Hematopoietic multipotent progenitor cell treated with erythropoietin and hydrocortisone succinate and interleukin-3 and kit ligand, for 6 days (in vitro differentiated cells): ENCODE measurements at places on chromosomes 4 and X.

DNA sequence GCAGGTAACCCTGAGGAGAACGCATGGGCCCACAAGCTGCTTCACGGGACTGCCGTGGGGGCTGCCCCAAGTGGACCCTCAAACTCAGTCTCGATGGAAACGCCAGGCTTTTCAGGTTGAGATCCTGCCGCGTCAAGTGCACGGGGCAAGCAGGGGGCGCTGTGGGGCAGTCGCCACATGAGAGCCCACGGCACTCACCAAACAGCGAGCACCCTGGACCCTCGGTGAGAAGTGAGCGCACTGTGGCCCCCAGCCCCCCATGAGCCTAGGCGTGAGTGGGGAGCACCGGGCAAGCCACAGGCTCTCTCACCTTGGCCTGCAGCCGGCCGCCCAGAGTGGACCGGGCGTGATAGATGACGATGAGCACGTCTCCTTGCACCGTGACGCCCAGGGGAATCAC, 50.9 kb upstream of the CPLX1 start:
- peak; percentile 21 for DNase-seq

- DNase-seq = no peak
Observed at GRCh38 chr4:107629318-107629717, 90.7 kb downstream of the PAPSS1 start.

DNA sequence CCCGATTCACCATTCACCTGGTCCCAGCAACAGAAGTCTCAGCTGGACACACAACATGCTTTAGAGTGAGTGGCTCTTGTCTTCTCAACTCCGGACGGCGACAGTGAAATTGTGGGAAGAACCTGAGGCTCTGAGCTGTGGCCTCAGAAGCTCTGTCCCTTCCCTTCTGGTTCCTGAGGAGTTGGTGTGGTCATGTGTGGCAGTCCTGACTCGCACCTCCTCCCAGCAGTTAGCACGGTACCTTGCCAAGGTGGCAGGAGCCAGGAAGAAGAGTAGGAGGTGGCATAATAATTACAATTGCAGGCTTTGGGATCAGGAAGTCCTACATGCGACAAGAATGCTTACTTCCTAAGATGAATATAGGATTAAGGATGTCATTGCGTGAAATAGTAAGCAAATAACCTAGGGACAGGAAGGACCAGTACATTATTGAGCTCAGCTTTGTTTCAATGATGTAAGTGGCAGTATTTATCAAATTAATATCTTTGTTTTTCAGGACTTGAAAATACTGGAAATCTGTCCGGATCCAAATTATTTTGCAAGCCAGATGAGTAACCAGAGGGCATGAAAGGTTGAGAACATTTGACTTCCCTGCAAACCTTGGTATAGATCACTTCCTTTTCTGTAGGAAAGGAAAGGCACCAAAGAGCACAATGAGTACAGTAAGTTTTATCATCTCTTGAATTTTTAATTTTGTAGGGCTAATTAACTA, 21.1 kb downstream of the RNF4 start:
- no peak for DNase-seq

DNA sequence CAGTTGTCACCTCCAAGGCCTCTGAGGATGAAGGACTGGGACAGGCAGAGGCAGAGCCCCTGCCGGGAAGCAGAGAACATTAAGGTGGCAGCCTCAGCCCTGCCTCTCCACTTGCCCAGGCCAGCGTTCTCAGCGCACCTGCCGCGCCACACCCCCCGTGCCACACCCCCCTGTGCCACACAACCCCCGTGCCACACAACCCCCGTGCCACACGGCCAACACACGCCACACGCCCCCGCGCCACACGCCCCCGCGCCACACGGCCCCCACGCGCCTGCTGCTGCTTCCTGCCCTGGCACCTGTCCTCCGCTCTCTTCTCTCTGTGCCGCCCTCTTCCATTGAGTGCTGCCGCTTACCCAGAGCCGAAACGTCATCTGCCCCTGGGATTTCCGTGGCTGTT, 58.0 kb upstream of the ZFP42 start:
- no peak for DNase-seq

GRCh38 chr4:11881947-11882346, 453.3 kb upstream of the HS3ST1 start:
- DNase-seq = no peak

- DNase-seq = no peak
Observed at GRCh38 chr4:31908261-31908660, 1188.1 kb downstream of the PCDH7 start.

GRCh38 chr4:147964266-147964880, 232.5 kb downstream of the ARHGAP10 start:
- no peak for DNase-seq

DNA sequence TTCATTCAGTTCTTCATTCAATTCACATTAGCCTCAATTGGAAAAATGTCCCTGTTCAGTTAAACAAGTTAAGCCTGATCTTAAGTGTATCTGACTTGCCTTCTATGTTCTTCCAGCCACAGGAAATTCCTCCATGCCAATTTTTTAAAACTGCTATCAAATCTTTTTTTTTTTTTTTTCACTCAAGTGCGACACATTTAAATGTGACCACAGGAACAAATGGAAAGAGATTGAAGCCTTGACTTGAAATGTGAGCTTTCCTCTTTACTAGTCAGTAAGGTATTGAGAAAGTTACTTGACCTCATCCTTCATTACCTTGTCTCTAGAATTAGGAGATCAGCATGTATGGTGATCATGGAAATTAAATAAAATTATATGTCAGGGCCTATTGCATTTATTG, 165.1 kb downstream of the SLIT2 start:
- no peak for DNase-seq

DNA sequence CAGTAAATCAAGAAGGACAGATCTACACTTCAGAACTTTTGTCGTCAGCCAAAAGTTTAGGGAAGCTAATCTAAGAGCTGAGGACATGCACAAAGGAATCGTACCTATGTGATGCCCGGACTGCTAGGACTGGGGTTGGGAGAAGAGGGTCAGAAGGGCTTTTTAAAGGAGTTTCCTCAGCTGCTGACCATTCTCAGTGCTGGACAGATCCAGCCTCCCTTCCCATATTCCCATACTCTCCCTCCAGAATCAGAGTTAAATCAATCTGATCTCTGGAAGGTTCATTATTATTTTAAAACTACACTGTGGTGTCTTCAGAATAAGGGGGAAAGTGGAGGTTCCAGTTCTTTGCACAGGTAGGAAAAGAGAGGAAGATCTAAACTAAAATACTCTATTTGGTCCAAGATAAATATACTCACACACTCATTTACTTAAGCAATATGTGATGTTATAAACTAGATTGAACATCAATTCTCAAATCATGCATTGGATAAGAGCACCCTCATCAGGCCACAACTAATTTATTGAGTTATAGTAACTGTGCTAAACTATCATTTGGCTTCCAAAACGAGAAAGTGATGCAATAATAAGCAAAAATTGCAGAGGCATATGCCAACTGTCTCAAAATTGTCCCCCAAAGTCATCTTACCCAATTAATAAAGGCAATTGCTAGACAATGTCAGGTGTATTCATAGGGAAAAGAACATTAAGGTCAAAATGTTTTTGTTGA, 124.7 kb downstream of the HNRNPD start:
- DNase-seq = no peak

DNA sequence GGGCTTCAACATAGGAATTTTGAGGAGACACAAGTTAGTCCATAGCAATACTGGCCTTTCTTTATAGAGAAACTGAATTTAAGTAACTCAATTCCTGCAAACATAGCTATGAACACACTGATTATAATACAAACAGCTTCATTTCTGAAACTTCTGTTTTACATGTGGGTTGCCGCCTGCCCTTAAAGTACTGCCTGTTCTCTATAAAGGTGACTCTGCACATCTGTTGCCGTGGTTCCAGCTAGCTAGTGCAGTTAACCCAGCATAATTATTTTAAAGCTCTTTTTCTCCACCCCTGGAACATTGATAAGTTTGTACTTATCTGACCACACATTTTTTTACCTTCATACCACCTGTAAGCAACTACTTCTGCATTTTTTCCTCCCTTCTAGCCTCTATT, 177.6 kb downstream of the NWD2 start:
- DNase-seq = no peak

GRCh38 chr4:100422894-100423293, 94.9 kb downstream of the EMCN start:
- DNase-seq = no peak

DNA sequence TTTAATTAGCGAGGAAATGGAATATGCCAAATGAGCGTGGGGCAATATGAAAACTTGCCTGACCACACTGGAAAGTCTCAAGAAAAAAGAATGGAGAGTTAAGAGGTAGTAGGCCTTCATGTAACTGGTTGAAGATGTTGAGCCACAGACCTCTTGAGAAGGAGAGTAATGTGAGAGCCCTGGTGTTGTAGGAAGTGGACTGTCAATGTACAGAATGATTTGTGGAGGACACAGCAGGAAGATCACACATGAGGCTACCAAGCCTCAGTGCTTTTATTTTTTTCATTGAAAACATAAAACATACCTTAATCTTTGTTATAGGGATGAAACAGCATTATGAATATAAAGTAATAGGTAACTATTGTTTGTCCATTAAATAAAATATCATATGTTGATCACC, 331.6 kb downstream of the UNC5C start:
- no peak for DNase-seq

GRCh38 chr4:186724058-186724863, 605 bp upstream of the FAT1 start:
- no peak for DNase-seq

GRCh38 chr4:91826186-91826585, 477.6 kb upstream of the GRID2 start:
- no peak for DNase-seq

- no peak for DNase-seq
Observed at GRCh38 chr4:2072971-2073807, 14.1 kb downstream of the NAT8L start.

- no peak for DNase-seq
Observed at GRCh38 chr4:105755375-105755774, 46.8 kb downstream of the GSTCD start.

DNA sequence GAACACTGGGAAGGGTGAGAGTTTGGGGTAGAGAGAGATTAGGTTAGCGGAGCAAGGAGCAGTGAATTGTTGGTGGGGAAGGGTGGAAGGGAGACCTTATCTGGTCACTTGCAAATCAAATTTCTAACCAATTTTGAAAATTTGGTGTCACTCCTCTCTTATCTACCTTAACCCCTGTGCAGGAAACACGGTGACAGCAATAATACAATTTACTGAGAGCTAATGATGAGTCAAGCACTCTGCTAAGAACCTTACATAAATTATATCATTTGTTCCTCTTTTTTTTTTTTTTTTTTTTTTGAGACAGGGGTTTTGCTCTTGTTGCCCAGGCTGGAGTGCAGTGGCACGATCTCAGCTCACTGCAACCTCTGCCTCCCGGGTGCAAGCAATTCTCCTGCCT, 116.4 kb downstream of the C4orf51 start:
- DNase-seq = peak; percentile 21

DNA sequence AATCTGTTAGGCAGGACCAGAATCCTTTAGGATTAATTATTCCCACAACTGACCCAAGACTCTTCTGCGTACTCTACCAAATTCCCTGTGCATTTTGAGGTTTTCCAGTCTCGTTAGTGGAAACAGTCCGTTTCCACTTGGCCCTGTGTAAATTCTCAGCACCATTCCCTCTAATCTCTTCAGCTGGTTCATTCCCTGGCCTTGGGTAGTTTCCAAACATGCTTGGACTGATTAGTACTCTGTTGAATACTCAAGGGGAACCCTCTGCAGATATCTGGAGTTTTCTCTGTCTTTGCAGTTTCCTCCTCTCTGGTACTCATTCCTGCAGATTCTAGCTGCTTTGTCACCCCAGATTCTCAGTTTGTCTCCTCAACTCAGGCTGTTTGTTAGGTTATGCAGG, 80.4 kb downstream of the ZFX start:
- DNase-seq = no peak

- no peak for DNase-seq
Observed at GRCh38 chrX:147962476-147962875, 18.7 kb upstream of the FMR1NB start.

DNA sequence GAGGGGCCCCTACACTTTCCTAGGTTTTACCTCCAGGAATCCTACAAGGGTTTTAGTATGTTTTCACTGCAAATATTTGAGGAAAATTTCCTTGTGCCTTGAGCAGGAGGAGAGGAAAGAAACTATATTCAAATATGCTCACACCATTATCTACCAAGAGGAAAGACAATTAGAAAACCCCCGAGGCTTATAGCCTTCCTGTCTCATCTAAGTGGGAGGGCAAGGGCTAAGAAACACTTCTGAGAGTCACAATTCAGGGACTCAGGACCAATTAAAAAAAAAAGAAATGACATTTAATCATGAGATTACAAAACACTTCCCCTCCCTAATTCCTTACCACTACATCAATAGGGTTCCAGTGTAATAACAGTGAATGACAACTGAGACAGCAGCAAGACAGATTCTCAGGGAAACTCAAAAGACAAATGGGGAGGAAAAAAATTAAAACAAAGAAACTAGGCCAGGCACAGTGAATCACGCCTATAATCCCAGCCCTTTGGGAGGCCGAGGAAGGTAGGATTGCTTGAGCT, 45.6 kb downstream of the ATRX start:
- no peak for DNase-seq

- peak; percentile 65 for DNase-seq
Observed at GRCh38 chr4:73661646-73662119, 41.4 kb upstream of the RASSF6 start.

- no peak for DNase-seq
Observed at GRCh38 chr4:106985830-106986229, 50.3 kb downstream of the DKK2 start.

DNA sequence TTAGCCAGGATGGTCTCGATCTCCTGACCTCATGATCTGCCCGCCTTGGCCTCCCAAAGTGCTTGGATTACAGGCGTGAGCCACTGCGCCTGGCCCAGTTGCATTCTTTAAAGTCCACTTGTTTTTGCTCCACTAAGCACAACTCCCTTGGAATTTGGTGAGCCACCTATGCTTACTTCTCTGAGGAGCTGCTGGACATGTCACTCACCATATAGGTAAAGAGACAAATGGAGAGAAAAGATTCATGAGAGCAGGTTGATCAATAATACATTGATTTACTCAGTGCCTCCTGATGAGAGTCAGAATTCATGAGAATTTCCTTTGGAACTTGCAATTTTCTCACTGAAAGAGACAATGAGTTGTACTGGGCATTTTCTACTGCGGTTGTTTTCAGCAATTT, 48.2 kb downstream of the USP26 start:
- DNase-seq = no peak

- no peak for DNase-seq
Observed at GRCh38 chr4:147481577-147482109, 746 bp downstream of the EDNRA start.

DNA sequence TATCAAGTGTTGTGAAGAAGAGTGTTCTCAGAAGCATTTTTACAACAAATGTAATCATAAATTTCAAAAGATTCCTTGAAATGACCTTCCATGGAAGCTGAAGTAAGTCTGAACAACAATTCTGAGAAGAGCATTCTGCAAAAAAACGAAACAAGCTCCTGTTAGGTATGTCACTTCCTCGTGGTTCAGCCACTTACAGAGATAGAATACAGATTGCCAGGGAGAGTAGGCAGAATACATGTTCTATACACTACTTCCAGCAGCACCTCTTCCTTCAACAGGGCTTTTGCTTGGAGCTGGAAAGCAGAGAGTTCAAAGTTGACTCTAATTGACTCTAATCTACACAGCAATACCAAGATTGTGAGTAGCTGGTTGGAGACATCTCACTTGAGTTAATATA, 274.5 kb downstream of the ADGRA3 start:
- no peak for DNase-seq

GRCh38 chrX:142999199-142999701, 26.5 kb upstream of the SPANXN4 start:
- DNase-seq = no peak

- DNase-seq = no peak
Observed at GRCh38 chr4:77120886-77121508, 36.0 kb upstream of the CCNG2 start.

GRCh38 chr4:106258145-106259045, 57.6 kb downstream of the TBCK start:
- no peak for DNase-seq

GRCh38 chrX:71910986-71911730, 513 bp downstream of the NHSL2 start:
- DNase-seq = no peak
